ENCODE measurements at places on chromosomes 6 and 20. TPM values are rescaled to one million over a fixed set of nuclear protein-coding genes. Genes with fewer than 3 reads are reported as not detected.
A peak's percentile ranks its signal among the peaks of the same experiment; 100 is the strongest.

GRCh38 chr6:6219716-6220115 lies 100.7 kb downstream of the F13A1 start:
- no peak for DNase-seq

Gene CALHM6
- 7.1 TPM for polyA plus RNA-seq

Gene CPXM1
- 19.4 TPM for polyA plus RNA-seq

DNA sequence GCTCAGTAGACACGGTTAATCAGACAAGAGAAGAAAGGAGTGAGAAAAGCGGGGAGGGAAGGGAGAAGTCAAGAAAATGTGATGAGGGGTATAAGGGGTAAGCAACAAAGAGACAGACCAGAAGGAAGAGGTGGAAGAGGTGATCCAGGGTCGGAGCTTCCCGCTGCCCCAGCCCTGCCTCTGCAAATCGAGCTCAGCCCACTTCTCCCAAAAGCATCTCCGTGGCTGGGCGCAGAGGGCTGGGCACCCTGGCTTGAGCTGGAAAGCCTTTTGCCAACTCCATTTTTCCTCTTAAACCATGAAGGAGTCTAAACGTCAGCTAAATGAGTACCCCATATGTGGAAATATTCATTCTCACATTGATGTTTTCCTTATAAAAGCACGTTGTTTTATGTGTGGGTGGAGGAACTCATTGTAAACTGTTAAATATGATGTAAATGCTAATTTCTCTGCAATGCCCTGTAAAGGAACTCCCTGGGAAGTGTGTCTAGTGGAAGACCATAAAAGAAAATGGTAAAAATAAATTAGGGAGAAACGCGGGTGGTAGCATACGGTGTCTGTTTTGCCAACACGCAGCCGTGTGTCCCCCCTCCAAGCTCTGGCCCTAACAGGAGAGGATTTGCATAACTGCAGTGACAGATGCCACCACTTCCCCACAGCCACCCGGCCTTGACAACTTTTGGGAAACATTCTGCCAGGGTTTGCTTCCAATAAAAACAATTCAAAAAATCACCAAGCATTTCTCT lies 55.2 kb upstream of the MAFB start:
- DNase-seq = no peak

- no peak for DNase-seq
Measured at GRCh38 chr6:95203153-95203754, 374.1 kb upstream of the MANEA start.

Gene TRIM10
- not detected for polyA plus RNA-seq

Gene METTL24
- polyA plus RNA-seq = 4.3 TPM

DNA sequence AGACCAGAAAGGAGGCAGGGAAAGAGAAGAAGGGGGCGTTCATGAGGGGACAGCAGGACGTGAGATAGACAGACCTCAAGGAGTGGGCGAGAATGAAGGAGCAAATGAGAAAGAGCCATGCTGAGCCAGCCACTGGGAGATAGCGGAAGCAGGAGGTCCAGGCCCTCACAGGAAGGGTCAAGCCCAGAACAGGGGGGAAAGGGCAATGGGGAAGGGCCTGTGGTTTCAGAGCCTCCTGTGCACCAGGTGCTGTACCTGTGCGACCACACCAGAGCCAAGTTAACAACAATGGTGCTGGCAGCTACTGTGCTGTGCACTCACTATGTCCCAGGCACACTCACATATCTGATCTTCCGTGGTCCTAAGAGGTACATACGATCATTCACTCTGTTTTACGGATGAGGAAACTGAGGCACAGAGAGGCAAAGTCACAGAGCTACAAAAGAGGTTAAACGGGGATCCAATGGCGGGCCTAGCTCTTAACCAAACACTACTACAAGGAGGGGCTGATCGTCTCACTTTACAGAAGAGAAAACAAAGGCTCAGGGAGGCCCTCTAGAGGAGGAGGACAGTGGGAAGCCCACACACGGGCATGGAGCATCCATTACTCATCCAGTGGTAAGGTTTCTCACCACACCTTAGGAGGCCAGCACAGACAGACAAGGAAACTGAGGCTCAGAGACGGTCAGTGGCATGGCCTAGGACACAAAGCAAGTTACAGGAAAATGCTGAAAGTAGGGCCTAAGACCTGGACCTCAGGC lies 129.1 kb downstream of the PREX1 start:
- no peak for DNase-seq

- no peak for DNase-seq
Measured at GRCh38 chr20:35314816-35315631, 22.8 kb upstream of the FAM83C start.

GRCh38 chr6:157912326-157912725 lies 69.3 kb upstream of the SYNJ2 start:
- DNase-seq = peak; percentile 39

DNA sequence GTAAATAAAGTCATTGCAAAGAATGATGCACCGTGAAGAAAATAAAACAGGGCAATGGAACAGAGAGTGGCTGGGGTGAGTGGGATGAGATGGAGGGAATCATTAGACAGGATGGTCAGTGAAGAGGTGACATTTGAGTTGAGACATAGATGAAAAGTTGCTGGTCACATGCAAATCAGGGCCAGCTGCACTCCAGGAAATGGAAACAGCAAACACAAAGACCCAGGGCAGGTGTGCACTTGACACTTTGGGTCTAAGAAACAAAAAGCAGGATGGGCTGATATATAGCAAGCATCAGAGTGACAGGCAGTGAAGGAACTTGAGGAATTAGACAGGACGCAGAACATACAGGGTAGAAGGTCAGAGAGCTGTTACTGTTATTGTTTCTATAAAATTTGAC lies 171.5 kb upstream of the RIPOR2 start:
- no peak for DNase-seq

GRCh38 chr6:93453956-93454355 lies 34.6 kb upstream of the EPHA7 start:
- no peak for DNase-seq

DNA sequence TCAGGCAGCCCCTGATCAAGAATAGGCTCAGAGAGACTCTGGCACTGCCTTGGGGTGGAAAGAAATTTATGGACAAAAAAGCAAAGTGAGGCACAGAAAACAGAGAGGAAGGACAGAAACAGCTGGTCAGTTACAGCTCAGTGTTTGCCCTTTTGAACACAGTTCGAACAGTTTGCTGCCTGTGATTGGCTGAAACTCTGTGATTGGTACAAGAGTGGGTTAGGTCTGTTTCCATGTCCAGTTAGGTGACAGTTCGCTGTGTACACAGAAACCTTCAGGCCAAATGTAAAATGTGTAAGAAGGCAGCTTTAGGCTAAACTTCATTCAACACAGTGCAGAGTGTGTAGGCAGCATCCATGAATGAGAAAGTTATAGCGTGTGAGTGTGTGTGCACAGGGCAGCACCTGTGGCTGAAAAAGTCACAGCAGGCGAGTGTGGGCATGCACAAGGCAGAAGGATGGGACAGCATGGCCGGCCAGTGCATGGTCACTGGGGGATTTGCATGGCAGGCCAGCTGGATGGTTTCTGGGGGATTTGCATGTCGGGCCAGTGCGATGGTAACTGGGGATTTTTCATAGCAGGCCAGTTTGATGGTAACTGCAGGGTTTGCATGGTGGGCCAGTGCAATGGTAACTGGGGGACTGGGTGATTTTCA lies 75.4 kb upstream of the FRMD1 start:
- no peak for DNase-seq

Gene TXLNB
- 0.58 TPM for polyA plus RNA-seq

Gene CD93
- 52.6 TPM for polyA plus RNA-seq

Gene TOMM34
- polyA plus RNA-seq = 19.5 TPM

Gene TRIM31
- 9.6 TPM for polyA plus RNA-seq

DNA sequence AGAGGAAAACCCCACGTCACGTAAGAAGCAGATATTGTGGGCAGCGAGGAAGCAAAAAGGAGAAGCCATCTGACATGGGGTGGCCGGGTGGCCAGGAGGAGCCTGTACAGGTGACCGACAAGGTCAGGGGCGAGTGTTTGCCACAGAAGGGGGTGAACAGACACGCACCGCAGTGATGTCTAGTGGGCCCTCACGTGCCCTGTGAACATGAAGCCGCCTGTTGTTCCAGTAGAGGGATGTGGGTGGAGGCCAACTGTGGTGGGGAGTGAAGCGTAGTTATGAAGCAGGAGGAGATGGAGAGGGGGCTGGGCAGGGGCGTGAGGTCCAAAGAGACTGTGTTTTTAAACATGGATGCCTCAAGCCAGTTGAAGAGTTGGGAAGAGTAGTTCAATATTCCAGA lies 20.5 kb downstream of the MYT1 start:
- DNase-seq = no peak

DNA sequence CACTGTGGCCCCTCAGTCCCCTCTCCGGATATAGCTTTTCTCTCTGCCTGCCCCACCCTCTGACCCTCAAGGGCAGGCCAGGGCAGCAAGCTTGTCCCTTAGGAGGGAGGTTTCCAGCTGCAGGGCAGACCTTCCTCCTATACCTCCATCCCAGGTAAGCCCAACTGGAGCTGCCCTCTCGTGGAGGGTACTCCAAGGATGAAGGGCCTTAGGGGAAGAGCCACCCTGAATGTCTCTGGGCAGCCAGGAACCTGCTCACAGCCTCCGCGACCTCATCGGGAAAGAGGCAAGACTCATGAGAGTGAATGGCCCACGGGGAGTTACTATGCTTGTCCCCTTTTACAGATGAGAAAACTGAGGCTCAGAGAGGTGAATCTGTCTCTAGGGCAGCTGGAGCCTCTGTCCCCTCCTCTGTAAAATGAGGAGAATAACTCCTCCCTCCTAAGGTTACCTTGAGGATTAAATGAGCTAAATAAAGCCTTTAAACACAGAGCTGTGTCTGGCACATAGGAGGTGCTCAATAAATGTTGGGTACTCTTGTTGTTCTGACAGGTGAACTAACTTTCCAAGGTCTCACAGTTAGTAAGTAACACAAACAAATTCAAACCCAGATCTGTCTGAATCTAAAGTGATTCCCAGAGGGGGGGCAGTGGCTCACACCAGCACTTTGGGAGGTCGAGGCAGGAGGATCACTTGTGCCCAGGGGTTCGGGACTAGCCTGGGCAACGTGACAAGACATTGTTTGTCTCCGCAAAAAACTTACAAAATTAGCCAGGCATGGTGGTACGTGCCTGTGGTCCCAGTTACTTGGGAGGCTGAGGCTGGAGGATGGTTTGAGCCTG lies 12.1 kb downstream of the SRXN1 start:
- DNase-seq = no peak

DNA sequence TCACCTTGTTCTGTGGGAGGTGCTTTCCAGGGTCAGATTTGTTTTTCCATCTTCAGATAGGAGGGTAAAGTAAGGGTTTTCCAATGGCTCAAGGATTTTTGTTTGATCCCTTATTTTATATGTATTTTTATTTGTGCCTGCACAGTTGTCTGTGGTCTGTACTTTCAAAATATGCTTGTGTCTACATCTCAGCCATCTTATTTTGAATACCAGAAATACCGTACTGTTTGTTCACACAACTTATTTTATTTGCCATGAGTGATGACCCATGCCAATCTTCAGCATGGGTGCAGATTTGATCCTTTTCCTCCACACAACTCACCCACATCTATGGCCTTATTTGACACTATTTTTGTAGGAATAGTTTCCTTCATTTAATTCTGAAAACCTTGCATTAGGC lies 72.2 kb upstream of the PTCHD4 start:
- DNase-seq = no peak

DNA sequence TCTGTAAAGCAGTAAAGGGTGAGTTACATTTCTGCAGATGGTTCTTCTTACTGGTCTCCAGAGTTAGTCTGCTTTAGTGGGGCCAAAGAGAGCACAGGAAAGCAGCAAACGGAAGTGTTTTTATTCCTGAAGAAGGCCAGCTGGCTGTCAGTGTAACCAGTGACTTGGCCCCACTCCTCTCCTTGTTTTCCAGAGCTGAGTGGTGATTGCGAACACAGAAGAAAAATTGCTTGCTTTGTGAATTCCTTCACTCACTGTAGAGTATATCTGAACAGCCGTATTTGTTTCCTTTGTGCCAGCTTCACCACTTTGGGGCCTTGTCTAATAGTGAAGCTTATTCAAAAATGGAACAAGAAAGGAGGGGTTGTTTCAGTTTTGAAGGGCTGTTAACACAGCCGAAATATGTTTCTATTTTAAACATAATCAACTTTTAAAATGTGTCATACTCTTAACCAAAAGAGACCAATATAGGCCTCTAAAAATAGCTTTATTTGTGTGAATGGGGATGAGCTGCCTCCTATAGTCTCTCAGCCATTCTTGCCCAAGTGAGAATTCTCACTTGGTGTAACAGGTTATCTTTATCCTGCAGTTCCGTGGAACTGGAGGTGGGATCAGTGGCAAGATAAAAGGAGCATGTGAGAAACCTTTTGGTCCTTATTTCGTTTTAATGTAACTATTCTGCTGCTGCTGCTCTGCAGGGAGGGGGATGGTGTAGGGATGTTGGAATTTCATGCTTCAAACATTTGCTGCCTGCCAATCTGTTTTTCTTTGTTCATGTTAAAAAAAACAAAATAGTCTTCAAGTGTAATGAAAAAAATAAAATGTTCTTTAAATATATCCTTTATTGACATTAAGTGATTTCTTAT lies 37.8 kb downstream of the ZC2HC1B start:
- peak; percentile 78 for DNase-seq

- no peak for DNase-seq
Measured at GRCh38 chr6:6505111-6505510, 83.4 kb upstream of the LY86 start.

Gene SLC12A5
- 1.5 TPM for polyA plus RNA-seq

Gene XKR7
- 0.03 TPM for polyA plus RNA-seq

GRCh38 chr6:20352346-20352745 lies 49.3 kb upstream of the E2F3 start:
- no peak for DNase-seq

Gene ABHD16B
- polyA plus RNA-seq = 0.68 TPM

All from urinary bladder (tissue), 4 donors.